Left lung (tissue), 14 donors: ENCODE measurements at places on chromosomes 2 and 18. TPM values are rescaled to one million over a fixed set of nuclear protein-coding genes. Genes with fewer than 3 reads are reported as not detected.

ZSWIM2 gene
- not detected for total RNA-seq

NEU4 gene
- total RNA-seq = not detected

GRCh38 chr2:219269362-219270054, 9.7 kb upstream of the DNAJB2 start:
- DNase-seq = no peak

GRCh38 chr2:230542751-230543150, 126.8 kb downstream of the SP100 start:
- DNase-seq = no peak

DNA sequence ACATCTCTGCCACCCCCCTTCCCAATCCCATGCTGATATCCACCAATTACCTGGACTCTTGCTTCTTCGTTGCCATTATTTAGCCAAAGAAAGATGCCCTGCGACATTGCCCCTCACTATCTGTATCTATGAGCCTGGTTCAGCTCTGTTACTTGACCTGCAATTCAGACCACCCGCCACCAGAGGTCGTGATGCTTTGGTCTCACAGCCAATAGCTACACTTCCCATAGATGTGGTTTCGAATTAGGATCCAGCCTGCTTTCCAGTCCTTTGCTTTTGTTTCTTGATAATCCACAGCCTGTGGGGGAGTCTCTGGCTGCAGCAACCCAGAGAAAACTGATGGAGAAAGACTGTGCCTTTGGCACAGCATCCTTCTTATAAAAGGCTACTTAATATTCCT, 239.4 kb downstream of the KLHL29 start:
- no peak for DNase-seq

DNA sequence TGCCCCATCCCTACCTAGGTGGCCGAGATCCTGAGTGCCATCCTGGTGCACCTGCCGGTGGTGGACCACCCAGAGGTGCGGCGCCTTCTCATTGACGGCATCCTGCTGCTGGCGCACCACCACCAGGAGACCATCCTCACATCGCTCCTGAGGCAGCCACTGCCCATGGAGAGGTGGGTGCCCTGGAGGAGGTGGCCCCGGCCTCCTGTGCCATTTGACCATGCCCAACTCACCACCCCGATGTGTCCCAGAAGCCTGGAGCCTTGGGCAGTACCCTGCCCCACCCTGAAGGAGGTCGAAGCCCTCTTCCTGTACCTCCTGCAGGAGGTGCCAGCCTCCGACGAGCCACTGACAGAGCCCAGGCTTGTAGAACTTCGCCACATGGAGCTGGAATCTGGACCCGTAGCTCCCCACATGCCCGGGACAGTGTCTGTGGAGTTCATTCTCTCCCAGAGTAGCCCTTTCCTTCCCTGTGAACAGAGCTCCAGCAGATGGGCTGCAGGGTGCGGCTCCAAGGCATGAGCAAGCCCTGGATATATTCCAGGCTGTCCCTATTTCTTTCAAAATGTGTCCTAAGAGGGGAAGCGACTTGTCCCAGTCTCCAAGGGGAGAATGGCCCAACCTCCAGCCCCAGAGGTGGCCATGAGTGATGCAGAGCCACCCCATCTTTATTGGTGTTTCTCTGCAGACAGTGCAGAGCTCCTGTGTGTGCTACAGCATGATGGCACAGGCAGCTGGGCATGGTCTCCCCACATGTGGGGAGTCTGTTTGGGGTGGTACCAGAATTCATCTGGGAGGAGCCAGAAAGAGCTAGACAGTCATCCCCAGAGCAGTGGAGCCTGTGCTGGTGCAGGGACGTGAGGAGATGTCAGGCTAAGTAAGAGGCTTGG, 34.2 kb downstream of the HJURP start:
- peak; percentile 49 for DNase-seq
